ENCODE measurements at places on chromosomes 1 and 21.

DNA sequence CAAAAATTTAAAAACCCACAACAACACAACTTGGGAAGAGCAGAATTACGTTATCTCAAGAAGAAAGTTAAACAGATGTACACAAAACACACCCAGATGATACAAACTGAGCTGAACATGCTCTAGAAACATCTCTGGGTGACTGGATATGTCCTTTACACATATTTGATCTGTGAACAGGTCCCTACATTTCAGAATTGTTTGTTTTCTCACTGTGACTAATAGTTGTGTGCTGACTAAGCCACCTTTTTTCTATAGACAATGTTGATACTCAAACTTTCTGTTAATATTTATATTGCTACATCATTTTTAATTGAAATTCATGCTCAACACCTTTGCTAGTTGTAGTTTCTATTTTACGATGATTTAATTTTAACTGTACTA is 1.0 kb upstream of the F11R start:
- no peak for DNase-seq

- no peak for DNase-seq
Measured at GRCh38 chr1:224615861-224616755, at the start of gene CNIH3. Gene CNIH3 (plus strand): TSS chr1:224616317. CDS start chr1:224617175, 858 bp downstream.

DNA sequence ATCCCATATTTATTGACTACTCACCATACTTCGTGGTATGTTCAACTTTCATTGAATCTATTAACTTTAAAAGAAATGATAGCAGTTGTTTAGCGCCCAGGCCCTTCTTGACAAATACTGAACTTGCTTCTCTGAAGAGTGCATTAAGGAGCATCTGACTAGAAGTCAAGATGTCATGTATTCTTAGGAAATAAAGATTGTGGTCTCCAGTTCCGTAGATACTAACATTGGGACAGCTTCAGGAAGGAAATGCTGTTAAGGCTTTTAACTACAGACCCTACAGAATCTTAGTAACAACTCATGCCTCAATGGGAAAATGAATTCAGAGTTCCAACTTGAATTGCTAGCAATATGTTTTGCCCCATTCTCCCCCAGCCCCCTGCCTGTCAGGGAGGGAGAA is 14.8 kb downstream of the LYST start:
- no peak for DNase-seq

- DNase-seq, result no peak
Measured at GRCh38 chr1:31830511-31830910, 14.7 kb upstream of the SPOCD1 start.

GRCh38 chr1:46804926-46805325 is 6.1 kb downstream of the CYP4B1 start:
- no peak for DNase-seq

- DNase-seq, result no peak
Measured at GRCh38 chr1:159854116-159854692, 8.3 kb downstream of the VSIG8 start.

DNA sequence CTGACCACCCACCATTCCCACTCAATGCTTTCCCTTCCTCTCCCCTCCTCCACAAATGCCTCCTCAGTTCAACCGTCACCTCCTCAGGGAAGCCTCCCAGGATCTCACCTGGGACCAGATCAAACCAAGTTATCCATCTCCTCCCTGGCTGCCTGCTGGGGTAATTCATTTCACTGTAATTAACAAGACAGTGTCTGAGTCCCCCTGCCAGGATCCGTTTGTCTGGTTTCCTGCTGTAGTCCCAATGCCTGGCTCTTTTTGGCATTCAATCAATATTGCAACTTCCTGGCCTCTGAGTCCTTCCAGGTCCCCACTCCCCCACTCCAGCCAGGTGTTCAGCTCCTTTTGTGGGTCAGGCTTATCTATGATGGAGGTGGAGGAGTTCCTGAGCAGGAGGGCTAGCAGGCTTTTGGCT is 687.7 kb downstream of the PTPRU start:
- no peak for DNase-seq

DNA sequence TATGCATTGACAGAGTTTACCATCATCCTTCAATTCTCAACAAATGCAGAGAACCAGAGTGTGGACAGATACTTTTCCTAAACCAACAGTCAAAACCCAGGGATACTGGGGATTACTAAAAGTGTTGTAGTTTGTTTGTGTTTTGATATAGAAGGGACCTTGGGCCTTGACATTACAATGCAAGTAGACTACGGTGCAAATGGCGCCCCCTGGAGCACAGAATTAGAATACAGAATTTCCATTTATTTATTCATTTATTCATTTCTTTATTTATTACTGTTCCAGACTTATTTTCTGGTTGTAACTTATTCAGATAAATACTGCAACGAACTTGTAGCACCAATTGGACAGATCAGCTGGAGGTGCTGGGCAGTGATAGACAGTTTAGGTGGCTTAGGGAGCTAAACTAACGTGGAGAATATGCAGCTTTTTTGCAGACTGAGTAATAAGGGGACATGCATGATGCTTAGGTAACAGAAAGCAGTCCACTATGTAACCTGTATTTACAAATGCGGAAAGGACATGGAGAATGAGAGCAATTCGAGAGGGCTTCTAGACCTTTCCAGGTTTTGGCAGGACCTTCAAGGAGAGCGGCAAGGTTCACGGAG is 42.6 kb downstream of the KIRREL1 start:
- DNase-seq, result no peak

GRCh38 chr1:174736831-174737230 is 262.9 kb upstream of the CACYBP start:
- DNase-seq, result no peak

DNA sequence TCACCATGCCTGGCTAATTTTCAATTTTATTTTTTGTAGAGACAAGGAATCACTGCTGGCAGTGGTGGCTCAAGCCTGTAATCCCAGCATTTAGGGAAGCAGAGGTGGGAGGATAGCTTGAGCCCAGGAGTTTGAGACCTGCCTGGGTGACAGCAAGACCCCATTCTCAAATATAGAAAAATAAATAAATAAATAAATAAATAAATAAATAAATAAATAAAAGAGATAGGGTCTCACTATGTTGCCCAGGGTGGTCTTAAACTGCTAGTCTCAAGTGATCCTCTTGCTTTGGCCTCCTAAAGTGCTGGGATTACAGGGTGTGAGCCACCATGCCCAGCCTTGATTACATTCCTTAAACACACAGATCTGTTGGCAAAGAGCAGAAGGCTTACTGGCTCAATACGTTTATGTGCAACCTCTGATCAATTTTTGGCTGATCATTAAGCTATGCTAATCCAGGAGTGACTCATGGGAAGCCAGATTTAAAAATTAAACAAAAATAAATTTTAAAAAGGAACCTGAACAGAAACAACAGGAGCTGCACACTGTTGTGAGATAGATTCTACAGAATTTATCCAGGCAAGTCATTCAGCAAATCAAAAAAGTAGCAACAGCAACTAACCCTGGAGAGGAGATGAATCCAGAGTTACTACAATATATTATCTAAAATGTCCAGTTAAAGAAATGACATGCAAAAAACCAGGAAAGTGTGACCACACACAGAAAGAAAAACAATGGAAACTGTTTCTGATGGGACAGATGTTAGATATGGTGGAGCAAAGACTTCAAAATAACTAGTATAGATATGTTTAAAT is 79.4 kb downstream of the RPE65 start:
- DNase-seq, result no peak

DNA sequence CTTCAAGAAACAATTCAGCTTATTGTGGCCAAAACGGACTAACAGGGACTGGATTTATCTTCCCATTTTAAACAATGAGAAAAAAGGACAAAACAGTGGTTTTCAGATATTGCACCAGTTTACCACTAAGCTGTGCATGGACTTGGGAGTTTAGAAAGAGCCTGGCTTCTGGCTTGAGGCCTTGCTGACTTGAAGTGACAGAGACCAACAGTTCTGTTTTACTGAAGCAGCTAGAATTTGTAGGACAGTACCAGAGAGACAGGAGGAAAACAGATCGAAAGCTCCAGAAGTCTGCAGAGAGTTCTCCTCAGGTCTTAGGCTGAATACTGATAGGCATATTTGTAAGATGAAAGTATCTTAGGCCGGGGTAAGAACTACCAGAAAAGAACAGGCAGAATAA is 20.5 kb downstream of the FCRL4 start:
- no peak for DNase-seq

GRCh38 chr1:6596351-6596750 is 6.3 kb downstream of the KLHL21 start:
- no peak for DNase-seq

DNA sequence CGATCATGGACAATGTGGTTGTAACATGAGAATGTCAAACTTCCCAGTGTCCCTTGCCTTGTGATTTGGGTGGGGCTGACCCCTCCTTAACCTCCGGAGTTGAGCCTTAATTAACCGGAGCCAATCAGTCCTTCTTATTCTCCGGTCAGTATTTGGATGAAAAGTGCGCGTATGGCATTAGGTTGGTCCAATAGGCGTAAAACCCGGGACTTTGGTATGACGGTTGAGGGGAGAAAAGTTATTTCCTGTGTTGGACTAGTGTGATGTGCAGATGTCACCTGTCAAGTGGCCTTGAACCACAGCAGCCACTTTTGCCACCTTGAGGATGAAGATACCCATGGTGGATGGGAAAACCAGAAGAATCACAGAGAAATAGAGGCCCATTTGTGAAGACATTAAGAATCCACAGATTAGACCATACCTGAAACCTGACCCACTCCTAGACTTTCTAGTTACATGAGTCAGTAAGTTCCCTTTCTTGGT is 5.1 kb downstream of the PAFAH2 start:
- no peak for DNase-seq

GRCh38 chr1:89605692-89606091 is 27.2 kb upstream of the LRRC8C start:
- no peak for DNase-seq

- no peak for DNase-seq
Measured at GRCh38 chr1:67118646-67119045, 16.1 kb downstream of the C1orf141 start.

GRCh38 chr1:7669559-7670311 is 101.4 kb upstream of the VAMP3 start:
- DNase-seq, result no peak

Data from AG09309 (cell line).